Body of pancreas (tissue), 4 donors: ENCODE measurements at places on chromosomes 3 and 15. TPM values are rescaled to one million over a fixed set of nuclear protein-coding genes. Genes with fewer than 3 reads are reported as not detected.

DNA sequence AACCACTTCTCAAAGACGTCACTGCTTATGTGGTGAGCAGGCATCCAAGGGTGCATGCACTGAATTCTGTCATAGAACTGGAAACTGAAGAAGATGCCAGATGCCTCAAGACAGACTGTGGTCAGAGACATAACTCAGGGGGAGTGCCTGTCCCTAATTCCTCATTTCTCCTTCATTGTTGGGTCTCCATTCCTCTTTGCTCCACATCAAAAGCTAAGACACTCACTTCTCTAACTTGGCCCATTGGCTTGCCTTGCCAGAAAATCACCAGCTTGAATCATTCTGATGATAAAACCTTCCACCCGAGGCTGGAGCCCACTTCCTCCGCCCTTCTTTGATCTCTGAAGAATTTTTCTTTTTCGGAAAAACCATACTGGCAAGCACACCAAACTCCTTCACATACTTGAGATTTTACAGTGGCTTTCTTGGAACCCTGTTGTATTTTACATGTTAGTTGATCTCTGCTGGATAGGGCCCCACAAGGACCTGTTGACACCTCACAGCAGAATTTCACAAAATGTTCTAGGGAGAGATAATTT is 69.9 kb downstream of the COL8A1 start:
- DNase-seq, result no peak
- no peak overlapping the region for H3K27ac ChIP-seq
- H3K36me3 ChIP-seq, result no peaks in the 10 kb centered on the region
- H3K27me3 ChIP-seq, result no peaks in the 10 kb centered on the region
- H3K4me1 ChIP-seq, result no peaks in the 10 kb centered on the region

DNA sequence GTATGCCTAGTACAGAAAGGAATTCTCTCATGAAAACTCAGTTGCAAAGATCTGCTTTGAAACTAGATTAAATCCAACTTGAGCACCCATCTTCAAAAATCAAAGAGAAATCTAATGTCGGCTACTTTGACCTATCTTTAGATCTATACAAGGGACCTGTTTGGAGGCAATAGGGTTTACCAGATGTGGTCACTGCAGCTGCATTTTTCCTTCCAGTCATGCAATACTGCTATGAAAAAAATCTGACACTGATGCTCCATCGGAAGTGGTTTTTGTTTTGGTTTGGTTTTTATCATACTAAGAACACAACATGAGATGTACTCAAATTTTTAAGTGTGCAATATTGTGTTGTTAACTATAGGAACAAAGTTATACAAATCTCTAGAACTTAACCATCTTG is 169.5 kb downstream of the BCHE start:
- no peaks in the 10 kb centered on the region for H3K4me1 ChIP-seq
- no peak overlapping the region for H3K4me3 ChIP-seq
- no peak for DNase-seq
- no peaks in the 10 kb centered on the region for H3K27me3 ChIP-seq

DNA sequence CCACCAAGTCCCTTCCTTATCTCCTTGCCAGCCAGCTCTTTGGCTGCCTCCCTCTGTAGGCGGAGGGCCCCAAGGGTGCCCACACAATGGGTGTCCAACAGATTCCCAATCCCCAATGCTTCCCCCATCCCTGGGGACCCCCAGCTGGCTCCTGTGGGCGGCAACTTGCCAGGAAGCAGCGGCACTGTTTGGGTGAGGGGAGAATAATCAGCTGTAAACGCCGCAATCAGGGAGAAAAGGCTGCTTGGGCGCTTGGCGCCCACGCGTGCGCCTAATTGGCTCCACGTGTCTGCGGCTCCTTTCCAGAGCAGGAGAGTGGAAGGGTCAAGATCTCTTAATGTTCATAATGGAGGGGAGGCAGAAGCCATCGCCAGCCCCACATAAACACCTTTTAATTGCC is 67.9 kb upstream of the TMEM115 start:
- no peaks in the 10 kb centered on the region for H3K27me3 ChIP-seq
- H3K36me3 ChIP-seq, result no peaks in the 10 kb centered on the region
- no peaks in the 10 kb centered on the region for H3K4me1 ChIP-seq
- no peak overlapping the region for H3K27ac ChIP-seq

DNA sequence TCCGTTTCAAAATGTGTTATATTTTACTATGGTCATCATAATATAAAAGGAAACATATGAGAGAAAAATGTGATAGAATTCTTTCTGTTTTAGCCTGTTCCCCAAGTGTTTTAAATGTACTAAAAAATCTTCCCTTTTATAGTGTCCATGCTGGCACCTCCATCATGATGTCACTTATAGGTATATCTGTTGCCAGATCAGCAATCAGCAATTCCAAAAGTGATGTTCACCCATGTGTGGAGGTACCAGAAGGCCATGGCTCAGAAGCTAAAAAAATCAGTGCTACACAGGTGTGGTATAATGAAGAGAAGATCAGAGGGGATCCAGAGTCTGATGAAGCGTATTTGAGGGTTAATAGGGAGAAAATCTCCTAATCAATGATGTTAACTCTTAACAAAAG is 1.1 kb upstream of the GPR15 start:
- DNase-seq, result no peak
- H3K27ac ChIP-seq, result no peak overlapping the region
- H3K36me3 ChIP-seq, result no peaks in the 10 kb centered on the region

DNA sequence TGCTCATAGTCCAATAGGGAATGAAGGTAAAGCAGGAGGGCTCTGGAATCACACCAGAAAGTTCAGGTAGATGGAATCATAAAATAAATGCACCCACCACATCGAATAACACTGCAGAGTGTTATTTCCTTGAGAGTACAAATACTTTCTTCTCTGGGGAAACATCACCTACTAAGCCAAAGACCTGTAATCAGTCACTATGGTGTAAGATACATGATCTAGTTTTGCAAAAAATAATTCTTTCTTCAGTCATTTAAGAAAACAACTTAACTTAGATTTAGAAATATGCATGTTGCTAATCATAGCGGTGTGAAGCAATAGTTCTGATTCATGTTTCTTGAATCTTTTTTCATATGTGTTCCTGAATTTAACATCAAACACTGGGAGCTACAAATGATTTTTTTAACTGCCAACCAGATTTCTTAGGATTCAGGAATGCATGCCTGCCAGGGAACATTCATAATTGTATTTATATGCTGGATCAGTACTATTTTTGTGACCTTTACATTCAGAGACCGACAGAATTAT is 40.2 kb upstream of the MEIS2 start:
- H3K4me1 ChIP-seq, result no peaks in the 10 kb centered on the region
- no peaks in the 10 kb centered on the region for H3K36me3 ChIP-seq
- no peaks in the 10 kb centered on the region for H3K27me3 ChIP-seq

- DNase-seq, result no peak
- H3K4me3 ChIP-seq, result no peak overlapping the region
- peaks cover 36% of the 10 kb centered on the region for H3K4me1 ChIP-seq
- no peaks in the 10 kb centered on the region for H3K36me3 ChIP-seq
- H3K27me3 ChIP-seq, result peaks cover 4% of the 10 kb centered on the region
- no peak overlapping the region for H3K27ac ChIP-seq
Observed at GRCh38 chr15:60000113-60000823, 3.8 kb upstream of the FOXB1 start.

The C15orf61 gene
- total RNA-seq, result 0.78 TPM

DNA sequence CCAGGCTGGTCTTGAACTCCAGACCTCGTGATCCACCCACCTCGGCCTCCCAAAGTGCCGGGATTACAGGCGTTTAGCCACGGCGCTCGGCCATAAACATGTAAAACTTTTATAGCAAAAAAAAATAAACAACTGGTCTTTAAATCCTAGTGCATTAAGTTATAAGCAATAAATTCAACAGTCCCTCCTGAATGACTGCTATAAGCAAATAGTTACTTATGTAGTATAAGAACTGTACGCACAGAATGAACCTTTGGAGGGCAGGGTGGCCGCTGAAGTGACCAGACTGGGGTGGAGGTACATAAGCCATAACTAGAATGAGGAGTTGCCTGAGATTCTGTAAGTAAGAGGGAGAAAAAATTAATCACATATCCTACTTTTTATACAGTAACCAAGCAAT is 12.6 kb downstream of the CCDC14 start:
- peaks cover 21% of the 10 kb centered on the region for H3K4me1 ChIP-seq
- no peak overlapping the region for H3K4me3 ChIP-seq
- no peaks in the 10 kb centered on the region for H3K27me3 ChIP-seq
- H3K36me3 ChIP-seq, result peaks cover 2% of the 10 kb centered on the region

- peaks cover 5% of the 10 kb centered on the region for H3K4me1 ChIP-seq
- no peak overlapping the region for H3K27ac ChIP-seq
- no peaks in the 10 kb centered on the region for H3K27me3 ChIP-seq
- DNase-seq, result no peak
- H3K4me3 ChIP-seq, result no peak overlapping the region
Observed at GRCh38 chr15:77430652-77431051, 10.0 kb downstream of the HMG20A start.

DNA sequence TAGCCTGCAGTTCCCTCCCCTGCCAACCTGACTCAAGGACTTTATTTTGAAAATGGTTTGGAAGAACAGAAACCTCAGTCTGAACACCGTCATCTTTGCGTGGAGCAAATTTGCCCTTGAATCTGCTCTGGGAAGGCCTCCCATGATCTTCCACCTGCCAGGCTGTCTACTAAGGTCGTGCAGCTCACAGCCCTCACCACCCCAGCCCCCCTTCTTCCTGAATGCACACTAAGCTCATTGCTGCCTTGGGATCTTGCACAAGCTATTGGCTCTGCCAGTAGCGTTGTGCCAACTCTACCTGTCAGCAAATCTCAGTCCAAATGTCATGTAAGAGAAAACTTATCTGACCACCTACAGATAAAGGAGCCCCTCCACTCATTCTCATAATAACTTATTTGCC is 141.5 kb downstream of the USP13 start:
- no peaks in the 10 kb centered on the region for H3K27me3 ChIP-seq
- H3K36me3 ChIP-seq, result no peaks in the 10 kb centered on the region
- H3K4me3 ChIP-seq, result no peak overlapping the region
- no peak overlapping the region for H3K27ac ChIP-seq

DNA sequence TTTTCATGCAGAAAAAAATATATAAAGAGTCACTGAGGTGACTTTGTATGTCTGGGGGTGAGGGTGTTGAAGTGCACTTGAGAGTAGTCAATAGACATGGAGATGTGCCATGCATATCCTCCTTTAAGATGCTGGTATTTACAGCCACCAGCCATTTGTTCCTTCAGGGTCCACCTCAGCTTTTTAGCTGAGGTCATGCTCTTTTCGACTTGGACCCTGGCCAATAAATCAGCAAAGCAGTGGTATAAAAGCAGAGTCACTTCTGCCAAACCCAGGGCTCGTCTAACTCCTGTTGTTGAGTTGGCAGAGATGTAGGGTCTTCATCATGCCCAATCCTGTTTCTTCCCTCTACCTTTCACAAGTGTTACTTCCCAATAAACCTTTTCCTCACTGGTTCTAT is 75.1 kb upstream of the OSTN start:
- no peak overlapping the region for H3K4me3 ChIP-seq
- no peak for DNase-seq
- no peaks in the 10 kb centered on the region for H3K36me3 ChIP-seq
- H3K27me3 ChIP-seq, result no peaks in the 10 kb centered on the region
- H3K27ac ChIP-seq, result no peak overlapping the region

The DNAH12 gene
- 0.99 TPM for total RNA-seq

DNA sequence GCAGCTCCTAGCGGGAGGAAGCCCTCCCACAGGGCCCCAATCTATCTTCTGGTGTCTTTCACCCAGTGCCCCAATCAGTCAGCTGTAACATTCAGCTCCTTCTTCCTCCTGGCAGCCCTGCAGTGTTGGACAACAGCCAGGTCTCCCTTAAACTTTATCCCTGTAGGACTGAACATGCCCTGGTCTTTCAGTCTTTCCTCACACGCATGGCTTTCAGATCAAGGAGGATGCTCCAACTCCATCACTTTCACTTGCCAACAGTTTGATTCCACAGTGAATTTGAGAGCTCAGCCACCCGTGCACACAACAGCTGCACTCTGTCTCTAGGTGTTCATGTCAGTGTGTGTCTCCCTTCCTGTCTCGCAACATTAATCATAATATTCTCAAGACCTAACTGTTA is 28.5 kb upstream of the LRRC34 start:
- H3K27ac ChIP-seq, result no peak overlapping the region
- DNase-seq, result no peak
- H3K4me1 ChIP-seq, result no peaks in the 10 kb centered on the region
- no peaks in the 10 kb centered on the region for H3K36me3 ChIP-seq

The TMEM40 gene
- total RNA-seq, result not detected

DNA sequence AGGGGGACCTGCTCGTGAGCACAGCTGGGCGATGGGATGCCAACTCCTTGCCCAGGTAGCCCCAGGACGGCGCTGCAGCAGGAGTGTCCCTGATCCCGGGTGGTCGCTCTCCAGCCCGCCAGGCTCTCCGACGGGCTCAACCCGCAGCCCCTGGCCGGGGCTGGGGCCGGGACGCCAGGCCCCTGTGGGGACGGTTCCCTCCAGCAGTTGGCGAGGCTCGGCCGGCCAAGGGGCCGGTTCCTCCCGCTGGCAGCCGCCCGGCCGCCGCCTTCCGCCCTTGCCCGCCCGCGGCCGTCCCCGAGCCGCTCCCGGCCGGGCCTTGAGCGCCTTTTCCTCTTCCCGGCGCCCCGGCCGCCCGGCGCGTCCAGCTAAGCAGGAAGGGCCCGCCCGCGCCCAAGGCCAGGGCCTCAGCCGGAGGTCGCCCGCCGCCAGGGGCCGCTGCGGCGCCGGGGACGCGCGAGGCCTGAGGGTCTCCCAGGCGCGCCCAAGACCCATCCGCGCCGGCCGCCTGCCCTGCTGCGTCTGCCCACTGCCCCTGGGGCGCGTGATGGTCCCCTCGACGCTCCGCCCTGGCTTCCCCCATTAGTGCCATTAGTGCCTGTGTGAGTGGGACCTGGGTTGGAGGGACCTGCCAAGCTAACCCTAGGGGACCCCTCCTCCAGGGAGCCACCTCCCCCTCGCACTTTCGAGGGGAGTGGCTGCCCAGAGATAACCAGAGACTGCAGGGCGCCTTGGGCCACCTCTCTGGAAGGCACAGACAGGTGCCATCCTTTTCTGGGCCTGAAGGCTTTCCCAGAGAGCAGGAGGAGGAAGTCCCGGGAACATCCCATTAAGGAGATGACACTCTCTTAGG is 106.4 kb downstream of the FBLN2 start:
- H3K27me3 ChIP-seq, result no peaks in the 10 kb centered on the region
- peak; percentile 38 for DNase-seq
- H3K27ac ChIP-seq, result no peak overlapping the region
- H3K36me3 ChIP-seq, result no peaks in the 10 kb centered on the region
- no peak overlapping the region for H3K4me3 ChIP-seq
- peaks cover 13% of the 10 kb centered on the region for H3K4me1 ChIP-seq

The SETD5 gene
- total RNA-seq, result 102 TPM

DNA sequence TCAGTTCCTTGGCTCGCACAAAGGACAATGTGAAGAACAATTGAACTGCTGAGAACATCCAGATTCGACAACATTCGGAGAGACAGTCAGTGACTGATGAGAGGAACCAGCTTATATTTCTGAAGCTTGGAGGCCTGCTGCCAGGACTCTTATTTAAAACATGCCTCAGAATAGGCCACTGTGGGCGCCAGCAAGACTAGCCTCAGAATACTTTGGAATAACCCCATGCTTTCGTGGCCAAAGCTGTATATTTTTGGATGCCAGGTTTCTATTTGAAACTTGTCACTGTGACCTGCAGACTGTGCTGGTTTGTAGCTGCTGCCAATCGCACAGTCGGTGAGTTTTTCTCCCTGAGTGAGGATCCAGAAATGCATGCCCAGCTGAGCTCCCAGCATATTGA is 129.9 kb upstream of the UBE3A start:
- H3K27ac ChIP-seq, result no peak overlapping the region
- no peak for DNase-seq
- no peak overlapping the region for H3K4me3 ChIP-seq
- H3K4me1 ChIP-seq, result no peaks in the 10 kb centered on the region
- no peaks in the 10 kb centered on the region for H3K27me3 ChIP-seq

- no peak overlapping the region for H3K4me3 ChIP-seq
- no peaks in the 10 kb centered on the region for H3K4me1 ChIP-seq
- no peak for DNase-seq
Observed at GRCh38 chr15:52496776-52497470, 31.8 kb downstream of the MYO5A start.

The LRRK1 gene
- 14.0 TPM for total RNA-seq
